Chondrocyte (in vitro differentiated cells): ENCODE measurements at places on chromosomes 6 and 20. TPM values are rescaled to one million over a fixed set of nuclear protein-coding genes. Genes with fewer than 3 reads are reported as not detected.

The FERMT1 gene
- 0.51 to 2.1 TPM (median 0.52 TPM) in 3 replicates for total RNA-seq

The OLIG3 gene
- total RNA-seq: not detected in 3 replicates

The NNAT gene
- 1.4 to 3.1 TPM (median 2.7 TPM) in 3 replicates for total RNA-seq

The DLL1 gene
- 0.35 to 0.82 TPM (median 0.41 TPM) in 3 replicates for total RNA-seq

The OR2H1 gene
- total RNA-seq: not detected in 3 replicates

The LCA5 gene
- 3.0 to 4.4 TPM (median 3.8 TPM) in 3 replicates for total RNA-seq

The DBNDD2 gene
- total RNA-seq: 11.3 to 47.0 TPM (median 46.6 TPM) in 3 replicates

The BCKDHB gene
- 12.9 to 28.1 TPM (median 15.1 TPM) in 3 replicates for total RNA-seq

The LIN28B gene
- total RNA-seq: 0.08 to 0.10 TPM in 2 of 3 replicates, not detected in the other

The NPEPL1 gene
- total RNA-seq: 10.2 to 32.8 TPM (median 31.3 TPM) in 3 replicates

The TRIM40 gene
- not detected in 3 replicates for total RNA-seq

The POPDC3 gene
- total RNA-seq: 2.6 to 4.6 TPM (median 3.4 TPM) in 3 replicates

The MRPL14 gene
- total RNA-seq: 35.1 to 38.7 TPM (median 35.5 TPM) in 3 replicates

The LY6G6C gene
- 0.30 TPM in 1 of 3 replicates, not detected in the others for total RNA-seq

The ADGRF1 gene
- total RNA-seq: not detected in 3 replicates

The AGER gene
- 2.6 to 4.9 TPM (median 3.6 TPM) in 3 replicates for total RNA-seq

The CRISP2 gene
- total RNA-seq: not detected in 3 replicates

The BIRC7 gene
- total RNA-seq: 0.50 to 0.51 TPM in 2 of 3 replicates, not detected in the other

The PSORS1C2 gene
- not detected in 3 replicates for total RNA-seq

The CLIC5 gene
- not detected in 3 replicates for total RNA-seq

The PTCRA gene
- total RNA-seq: not detected in 3 replicates

The MICA gene
- total RNA-seq: 54.6 to 56.8 TPM (median 56.3 TPM) in 3 replicates
